ENCODE measurements at places on chromosomes 3 and 15. TPM values are rescaled to one million over a fixed set of nuclear protein-coding genes. Genes with fewer than 3 reads are reported as not detected.

GRCh38 chr3:197373096-197373495 is 74.7 kb upstream of the DLG1 start:
- H3K4me1 ChIP-seq, result no peaks in the 10 kb centered on the region
- H3K36me3 ChIP-seq, result no peaks in the 10 kb centered on the region
- H3K27me3 ChIP-seq, result peaks cover 7% of the 10 kb centered on the region
- no peak overlapping the region for H3K4me3 ChIP-seq
- H3K27ac ChIP-seq, result no peak overlapping the region
- no peak for DNase-seq

DNA sequence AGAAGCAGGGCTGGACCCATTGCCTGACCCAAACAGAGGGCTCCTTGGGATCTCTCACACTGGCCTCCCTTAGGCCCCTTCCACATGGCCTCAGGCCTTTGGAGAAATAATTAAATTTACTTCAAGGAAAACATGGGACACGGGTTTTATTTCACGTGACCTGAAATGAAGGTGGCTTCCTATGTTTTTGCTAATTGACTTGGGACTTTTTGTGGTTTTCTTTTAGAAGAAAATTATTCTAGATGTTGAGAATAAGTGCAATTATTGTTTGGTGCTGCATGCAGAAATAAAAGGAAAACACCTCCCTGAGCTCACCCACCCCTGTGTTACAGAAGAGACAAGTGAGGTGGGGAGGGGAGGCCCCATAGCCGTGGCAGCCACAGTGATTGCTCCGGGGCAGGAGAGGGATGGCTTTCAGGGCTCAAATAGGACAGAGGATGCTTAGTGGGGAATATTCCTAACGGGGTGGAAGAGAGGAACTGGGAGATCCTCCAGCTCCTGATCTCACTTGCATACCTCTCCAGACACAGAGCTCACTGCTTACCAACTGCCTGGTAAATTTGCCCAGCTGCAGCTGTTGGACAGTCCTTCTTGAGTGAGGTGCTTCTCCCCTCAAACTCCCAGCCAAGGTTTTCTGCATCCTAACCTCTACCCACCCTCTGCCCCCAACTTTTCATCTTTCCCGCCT is 29.2 kb upstream of the RPL29 start:
- H3K4me3 ChIP-seq, result no peak overlapping the region
- H3K36me3 ChIP-seq, result no peaks in the 10 kb centered on the region
- no peak for DNase-seq
- peaks cover 23% of the 10 kb centered on the region for H3K4me1 ChIP-seq
- H3K27ac ChIP-seq, result no peak overlapping the region

FRMD4B gene
- not detected for total RNA-seq

- no peaks in the 10 kb centered on the region for H3K27me3 ChIP-seq
- no peaks in the 10 kb centered on the region for H3K4me1 ChIP-seq
These were observed 379.4 kb downstream of the DIPK2A start for GRCh38 chr3:144351011-144351410.

ISL2 gene
- 0.35 TPM for total RNA-seq

DNA sequence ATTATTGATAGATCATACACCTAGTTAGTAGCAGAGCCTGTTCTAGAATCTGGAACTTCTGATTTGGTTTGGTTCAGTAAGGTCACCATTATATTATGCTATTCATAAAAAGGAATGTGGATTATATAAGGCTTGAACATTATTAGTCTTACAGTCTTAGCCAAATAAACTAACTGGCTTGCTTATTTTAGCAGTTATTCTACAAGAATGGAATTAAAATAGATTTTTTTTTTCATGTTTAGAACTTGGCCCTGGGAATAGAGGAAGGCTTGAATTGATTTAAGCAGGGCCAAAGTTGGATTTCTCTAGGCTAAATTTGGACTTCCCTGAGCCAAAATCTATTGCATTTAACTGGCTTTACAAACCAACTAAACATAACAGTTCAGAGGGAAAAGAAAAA is 24.4 kb downstream of the DTWD1 start:
- H3K36me3 ChIP-seq, result peaks cover 16% of the 10 kb centered on the region
- no peak for DNase-seq
- no peaks in the 10 kb centered on the region for H3K27me3 ChIP-seq
- no peak overlapping the region for H3K27ac ChIP-seq
- no peak overlapping the region for H3K4me3 ChIP-seq
- H3K4me1 ChIP-seq, result no peaks in the 10 kb centered on the region

ARMC8 gene
- total RNA-seq, result 69.2 TPM

- H3K36me3 ChIP-seq, result no peaks in the 10 kb centered on the region
- no peaks in the 10 kb centered on the region for H3K4me1 ChIP-seq
- no peak overlapping the region for H3K27ac ChIP-seq
- no peaks in the 10 kb centered on the region for H3K27me3 ChIP-seq
- DNase-seq, result no peak
These were observed 42.8 kb upstream of the PLOD2 start for GRCh38 chr3:146203776-146204175.

DNA sequence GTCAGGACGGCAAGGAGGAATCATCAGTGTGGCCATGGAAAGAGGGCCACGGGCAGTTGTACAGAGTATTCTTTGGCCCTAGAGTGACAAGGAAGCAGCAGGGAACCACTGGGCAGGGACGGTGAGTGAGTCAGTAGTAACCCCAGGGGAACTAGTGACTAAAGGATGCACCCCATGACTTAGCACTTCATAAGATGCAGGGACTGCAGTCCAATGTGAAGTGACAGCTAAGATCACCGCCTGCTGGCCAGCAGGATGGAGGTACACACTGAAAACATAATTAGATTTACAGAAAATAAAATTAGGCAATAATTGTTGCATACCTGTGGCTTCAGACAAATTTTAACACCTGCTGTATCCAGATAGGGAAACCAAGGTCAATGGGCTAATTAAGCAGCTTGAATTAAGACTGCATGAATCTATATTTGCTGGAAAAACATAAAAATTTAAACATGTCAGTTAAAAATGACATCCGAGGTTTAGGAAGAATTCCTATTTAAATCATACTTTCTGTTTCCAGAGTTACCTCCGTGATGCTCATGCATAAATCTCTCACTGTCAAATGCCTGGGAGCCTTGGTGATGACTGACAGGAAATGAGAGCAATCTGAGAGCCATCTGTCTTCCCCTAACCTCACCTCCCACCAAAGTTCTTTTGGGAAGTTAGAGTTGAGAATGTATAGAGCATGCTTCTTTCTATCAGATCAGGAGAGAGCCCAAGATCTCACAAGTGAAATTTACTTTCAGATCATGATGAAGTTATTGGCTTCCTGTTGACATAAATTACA is 56.5 kb downstream of the DCLK3 start:
- no peaks in the 10 kb centered on the region for H3K36me3 ChIP-seq
- no peak for DNase-seq
- no peak overlapping the region for H3K27ac ChIP-seq
- no peak overlapping the region for H3K4me3 ChIP-seq
- H3K4me1 ChIP-seq, result no peaks in the 10 kb centered on the region
- peaks cover 3% of the 10 kb centered on the region for H3K27me3 ChIP-seq

ZCWPW2 gene
- not detected for total RNA-seq

DNA sequence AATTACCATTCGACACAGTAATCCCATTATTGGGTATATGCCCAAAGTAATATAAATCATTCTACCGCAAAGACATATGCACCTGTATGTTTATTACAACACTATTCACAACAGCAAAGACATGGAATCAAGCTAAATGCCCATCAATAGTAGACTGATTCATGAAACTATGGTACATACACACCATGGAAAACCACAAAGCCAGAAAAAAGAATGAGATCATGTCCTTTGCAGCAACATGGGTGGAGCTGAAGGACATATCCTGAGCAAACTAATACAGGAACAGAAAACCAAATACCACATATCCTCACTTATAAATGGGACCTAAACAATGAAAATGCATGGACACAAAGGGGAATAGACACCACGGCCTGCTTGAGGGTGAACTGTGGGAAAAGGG is 11.1 kb upstream of the MCF2L2 start:
- no peaks in the 10 kb centered on the region for H3K36me3 ChIP-seq
- no peak for DNase-seq
- H3K4me1 ChIP-seq, result peaks cover 16% of the 10 kb centered on the region
- no peaks in the 10 kb centered on the region for H3K27me3 ChIP-seq

DNA sequence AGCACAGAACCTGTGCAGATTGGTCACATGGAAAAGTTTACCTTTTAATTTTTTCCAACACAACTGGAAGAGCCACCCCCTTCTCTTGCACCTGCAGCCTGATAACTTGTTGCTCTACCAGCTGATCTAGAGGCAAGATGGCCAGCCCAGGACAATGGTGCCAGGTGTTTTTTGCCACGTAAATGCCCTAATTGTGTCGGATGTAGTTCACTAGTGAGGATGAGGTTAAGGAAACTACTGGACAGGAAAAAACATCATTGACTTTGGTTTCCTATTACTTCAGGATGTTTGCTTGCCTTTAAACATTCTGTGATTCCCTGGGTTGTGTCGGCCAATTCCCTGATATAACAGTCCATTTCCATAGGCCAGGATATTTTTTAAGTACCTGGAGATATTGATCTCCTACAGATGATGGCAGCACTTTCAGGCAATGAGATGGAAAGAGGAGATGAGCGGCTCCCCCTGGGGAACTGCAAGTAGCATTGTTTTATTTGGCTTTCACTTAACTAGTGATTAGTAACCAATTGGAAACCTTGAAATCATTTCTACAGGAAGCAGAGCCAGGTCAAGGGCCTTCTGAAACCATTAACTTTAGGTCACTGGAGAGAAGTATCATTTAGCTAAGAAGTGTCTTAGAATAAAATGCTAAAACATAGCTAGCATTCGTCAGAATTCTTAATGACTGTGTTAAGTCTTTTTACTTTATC is 72.5 kb downstream of the OSBPL10 start:
- H3K27ac ChIP-seq, result peak overlapping the region; percentile 65
- H3K27me3 ChIP-seq, result no peaks in the 10 kb centered on the region
- peaks cover 84% of the 10 kb centered on the region for H3K4me1 ChIP-seq
- H3K36me3 ChIP-seq, result peaks cover 16% of the 10 kb centered on the region

DNA sequence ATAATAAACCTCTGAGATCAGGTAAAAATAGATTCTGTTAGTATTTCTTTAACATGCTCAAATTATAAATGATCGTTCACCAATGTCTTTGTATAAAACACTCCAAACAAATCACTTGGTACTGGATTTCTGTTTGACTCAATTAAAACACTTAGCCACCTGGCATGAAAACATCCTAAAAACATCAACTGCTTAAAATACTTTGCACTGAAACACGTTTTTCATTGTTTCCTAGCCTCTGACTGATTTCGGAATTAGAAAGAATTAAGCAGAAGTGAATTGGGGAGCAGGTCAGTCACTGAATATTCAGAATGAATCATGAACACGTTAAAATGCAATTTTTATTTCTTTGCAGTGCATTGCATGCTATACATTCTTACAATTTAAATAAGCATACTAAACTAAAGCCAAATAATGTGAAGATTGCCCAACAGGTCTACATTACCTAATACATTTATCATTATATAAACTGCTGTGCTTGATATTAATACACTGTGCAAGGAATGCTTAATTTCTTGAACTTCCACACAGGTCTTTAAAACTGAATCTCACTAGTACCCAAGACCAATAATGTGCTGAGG is 1.6 kb downstream of the THRB start:
- peaks cover 15% of the 10 kb centered on the region for H3K4me1 ChIP-seq
- H3K27me3 ChIP-seq, result peaks cover 33% of the 10 kb centered on the region
- peak overlapping the region; percentile 48 for H3K4me3 ChIP-seq
- H3K27ac ChIP-seq, result no peak overlapping the region
- no peak for DNase-seq

DNA sequence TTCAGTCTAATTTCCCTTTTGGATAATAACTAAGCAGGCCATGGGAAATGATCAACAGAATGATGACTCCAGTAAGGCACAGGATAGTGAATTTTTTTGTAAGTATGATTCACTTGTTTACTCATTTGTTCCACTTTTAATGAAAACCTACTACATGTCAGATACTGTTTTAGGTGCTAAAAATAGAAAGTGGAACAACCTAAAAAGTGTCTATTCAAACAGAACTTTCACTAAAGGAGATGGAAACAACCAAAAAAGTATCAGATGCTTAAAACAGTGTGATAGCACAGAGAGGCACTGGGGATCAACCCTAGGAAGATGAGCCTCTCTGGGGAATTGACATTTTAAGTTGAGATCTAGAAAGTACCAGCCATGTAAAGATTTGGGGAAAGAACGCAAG is 11.1 kb downstream of the RYK start:
- no peaks in the 10 kb centered on the region for H3K36me3 ChIP-seq
- no peaks in the 10 kb centered on the region for H3K27me3 ChIP-seq
- DNase-seq, result no peak
- peak overlapping the region; percentile 62 for H3K27ac ChIP-seq
- H3K4me3 ChIP-seq, result peak overlapping the region; percentile 21
- H3K4me1 ChIP-seq, result peaks cover 74% of the 10 kb centered on the region

FMN1 gene
- 0.69 TPM for total RNA-seq

PPARG gene
- total RNA-seq, result 0.24 TPM

- no peak overlapping the region for H3K4me3 ChIP-seq
- DNase-seq, result no peak
- H3K27me3 ChIP-seq, result peaks cover 16% of the 10 kb centered on the region
- no peaks in the 10 kb centered on the region for H3K36me3 ChIP-seq
- H3K4me1 ChIP-seq, result no peaks in the 10 kb centered on the region
These were observed 94.4 kb upstream of the NR2E3 start for GRCh38 chr15:71715914-71716313.

- no peak overlapping the region for H3K27ac ChIP-seq
- no peaks in the 10 kb centered on the region for H3K36me3 ChIP-seq
- no peaks in the 10 kb centered on the region for H3K27me3 ChIP-seq
- H3K4me3 ChIP-seq, result no peak overlapping the region
- DNase-seq, result no peak
- H3K4me1 ChIP-seq, result no peaks in the 10 kb centered on the region
These were observed 242.1 kb downstream of the ZIC1 start for GRCh38 chr3:147651107-147651778.

GRCh38 chr15:70494517-70494851 is 268.9 kb downstream of the UACA start:
- no peaks in the 10 kb centered on the region for H3K36me3 ChIP-seq
- peaks cover 60% of the 10 kb centered on the region for H3K4me1 ChIP-seq
- no peaks in the 10 kb centered on the region for H3K27me3 ChIP-seq

SLC6A20 gene
- not detected for total RNA-seq

DNA sequence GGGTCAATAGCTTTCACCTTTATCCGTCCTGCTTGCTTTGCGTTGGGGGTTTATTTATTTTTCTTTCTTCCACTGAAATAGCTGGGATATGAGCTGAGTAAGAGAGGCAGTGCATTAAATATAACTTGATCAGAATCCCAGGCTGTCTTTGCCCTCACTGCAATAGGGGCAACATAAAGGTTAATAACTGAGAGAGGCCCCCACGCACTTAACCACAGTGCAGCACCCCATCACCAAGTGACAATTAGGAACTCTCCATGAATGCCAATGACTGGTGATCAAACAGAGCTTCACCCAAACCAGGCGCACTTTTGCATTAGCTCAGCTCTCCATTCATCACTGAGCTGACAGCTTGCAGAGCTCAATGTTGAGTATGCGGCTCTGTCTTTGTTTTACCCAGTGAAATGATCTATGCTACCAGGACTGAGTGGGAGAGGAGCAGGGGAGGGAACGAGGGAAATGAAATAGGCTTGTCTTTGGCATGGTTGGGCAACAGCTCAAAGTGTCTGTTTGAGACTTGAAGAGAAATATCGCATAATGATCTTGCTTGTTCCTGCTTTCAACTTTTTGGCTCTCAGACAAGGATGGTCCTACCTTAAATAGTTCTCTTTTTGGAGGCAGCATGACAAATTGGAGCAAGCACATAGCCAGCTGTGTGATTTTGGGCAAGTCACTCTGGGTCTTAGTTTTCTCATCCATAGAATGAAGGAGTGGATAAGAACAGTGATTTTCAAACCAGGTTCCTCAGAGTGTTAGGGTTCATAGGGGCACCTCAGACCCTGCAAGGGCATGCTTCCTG is 14.5 kb upstream of the GLCE start:
- no peak overlapping the region for H3K4me3 ChIP-seq
- no peaks in the 10 kb centered on the region for H3K36me3 ChIP-seq
- H3K27me3 ChIP-seq, result peaks cover 45% of the 10 kb centered on the region
- no peak overlapping the region for H3K27ac ChIP-seq
- DNase-seq, result no peak

Measured in activated B cell treated with CpG ODN at 0.5 μM for 24 hours (primary cell).